A549 (cell line): ENCODE measurements at places on chromosomes 7 and 10. TPM values are rescaled to one million over a fixed set of nuclear protein-coding genes. Genes with fewer than 3 reads are reported as not detected.

DNA sequence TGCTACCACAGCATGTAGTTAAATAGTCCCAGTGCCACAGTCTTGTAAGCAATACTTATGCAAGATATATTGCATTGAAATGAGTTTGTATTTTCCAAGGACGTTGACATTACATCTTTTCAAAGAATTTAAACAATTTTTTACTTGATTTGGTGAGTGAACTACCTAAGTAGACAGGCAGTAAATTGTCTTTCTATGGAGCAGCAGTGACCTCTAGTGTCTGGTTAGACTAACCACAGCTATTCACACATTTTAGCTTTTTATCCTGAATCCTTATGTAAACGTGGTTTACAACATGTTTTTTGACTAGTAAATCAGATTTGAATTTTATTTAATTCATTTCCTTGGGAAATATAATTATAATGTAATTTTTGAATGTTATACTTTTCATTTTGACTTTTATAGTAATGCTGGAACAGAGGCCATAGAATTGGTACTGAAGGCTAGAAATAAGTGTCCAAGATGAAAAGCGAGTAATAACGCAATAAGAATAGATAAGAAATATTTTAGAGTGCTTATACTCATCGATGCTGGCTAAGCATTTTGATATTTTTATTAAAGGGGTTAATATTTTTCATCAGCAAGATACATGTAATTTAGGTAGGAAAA is 5.6 kb downstream of the LRRTM3 start:
- DNase-seq: peak; percentile 8

GFRA1 gene
- polyA plus RNA-seq: 9.5 to 15.2 TPM (median 13.2 TPM) in 3 replicates

DNA sequence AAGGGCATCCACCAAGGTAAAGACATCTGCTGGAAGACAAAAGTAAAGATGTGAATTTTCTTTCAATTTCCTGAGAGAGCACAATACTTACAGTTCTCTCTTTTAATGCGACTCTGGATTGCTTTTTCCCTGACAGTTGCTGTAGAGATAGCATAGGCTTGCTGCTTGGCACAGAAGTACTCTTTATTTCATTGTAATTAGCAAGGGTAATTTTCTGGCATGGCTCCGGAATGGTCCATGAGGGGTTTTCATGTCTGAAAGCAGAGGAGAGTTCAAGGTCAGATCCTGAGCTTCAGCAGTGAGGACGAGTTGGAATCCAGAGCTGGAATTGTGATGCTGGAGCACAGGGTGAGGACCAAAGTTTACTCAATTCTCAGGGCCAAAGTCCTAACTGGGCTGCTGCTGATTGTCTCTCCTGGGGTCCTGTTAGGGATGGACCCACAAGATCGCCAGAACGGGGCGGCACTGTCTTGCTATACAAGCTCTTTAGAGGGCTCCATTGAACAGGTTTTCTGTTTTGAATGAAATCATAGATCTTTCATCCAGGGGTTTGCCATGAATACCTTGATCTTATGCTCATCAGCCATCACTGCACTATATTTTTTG is 190.0 kb upstream of the MKI67 start:
- DNase-seq: no peak

DNA sequence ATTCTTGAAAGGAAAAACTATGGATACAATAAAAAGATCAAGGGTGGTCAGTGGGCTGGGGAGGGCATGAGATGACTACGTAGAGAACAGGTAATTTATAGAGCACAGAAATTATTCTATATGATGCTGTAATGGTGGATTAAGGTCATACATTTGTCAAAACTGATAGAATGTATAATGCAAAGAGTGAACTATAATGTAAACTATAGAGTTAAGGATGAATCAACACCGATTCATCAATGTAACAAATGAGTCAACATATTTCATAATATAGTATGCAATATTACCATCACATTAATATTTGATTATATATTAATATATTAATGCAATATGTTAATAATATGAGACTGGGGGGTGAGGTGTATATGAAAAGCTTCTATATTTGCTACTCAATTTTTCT is 555.6 kb upstream of the POT1 start:
- DNase-seq: no peak

- no peak for DNase-seq
These were observed 40.6 kb downstream of the NHLRC2 start for GRCh38 chr10:113895018-113895417.

- DNase-seq: no peak
These were observed 26.4 kb downstream of the BEND7 start for GRCh38 chr10:13502380-13502779.

DNA sequence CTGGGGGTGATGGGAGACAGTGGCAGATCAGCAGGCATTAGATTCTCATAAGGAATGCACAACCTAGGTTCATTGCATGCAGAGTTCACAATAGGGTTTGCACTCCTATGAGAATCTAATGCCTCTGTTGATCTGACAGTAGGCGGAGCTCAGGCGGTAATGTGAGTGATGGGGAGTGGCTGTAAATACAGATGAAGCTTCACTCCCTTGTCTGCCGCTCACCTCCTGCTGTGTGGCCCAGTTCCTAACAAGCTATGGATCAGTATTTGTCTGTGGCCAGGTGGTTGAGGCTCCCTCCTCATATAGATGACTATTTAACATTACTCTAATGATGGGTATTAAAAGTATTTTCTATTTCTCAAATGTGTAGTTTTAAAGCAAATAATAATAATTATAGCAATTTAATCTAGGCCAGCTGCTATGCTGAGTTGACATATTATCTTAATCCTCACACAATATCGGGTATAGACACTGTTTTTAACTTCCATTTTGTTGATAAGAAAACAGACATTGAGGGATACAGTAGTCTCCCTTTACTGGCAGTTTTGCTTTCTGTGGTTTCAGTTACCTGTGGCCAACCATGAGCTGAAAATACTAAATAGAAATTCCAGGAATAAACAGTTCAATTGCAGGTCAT is 39.9 kb downstream of the KIF20B start:
- DNase-seq: no peak

DNA sequence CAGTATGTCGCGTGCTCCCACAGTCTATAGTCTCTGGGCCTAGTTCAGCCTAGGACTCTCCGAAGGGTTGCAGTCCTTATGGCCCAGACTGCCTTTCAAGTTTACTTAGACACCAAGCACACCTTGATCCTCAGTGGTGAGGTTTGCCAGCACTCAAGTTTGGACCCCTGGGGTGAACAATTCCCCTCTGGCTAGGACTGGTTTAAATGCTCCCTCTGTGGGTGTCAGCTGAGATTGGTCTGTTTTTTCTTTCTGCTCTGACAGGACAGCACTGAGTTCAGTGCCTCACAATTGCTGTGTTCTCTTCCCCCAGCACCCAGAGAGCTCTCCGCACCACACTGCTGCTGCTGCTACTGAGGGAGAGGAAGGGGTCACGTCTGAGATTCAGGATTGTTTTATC is 31.9 kb upstream of the AGR3 start:
- DNase-seq: no peak

DNA sequence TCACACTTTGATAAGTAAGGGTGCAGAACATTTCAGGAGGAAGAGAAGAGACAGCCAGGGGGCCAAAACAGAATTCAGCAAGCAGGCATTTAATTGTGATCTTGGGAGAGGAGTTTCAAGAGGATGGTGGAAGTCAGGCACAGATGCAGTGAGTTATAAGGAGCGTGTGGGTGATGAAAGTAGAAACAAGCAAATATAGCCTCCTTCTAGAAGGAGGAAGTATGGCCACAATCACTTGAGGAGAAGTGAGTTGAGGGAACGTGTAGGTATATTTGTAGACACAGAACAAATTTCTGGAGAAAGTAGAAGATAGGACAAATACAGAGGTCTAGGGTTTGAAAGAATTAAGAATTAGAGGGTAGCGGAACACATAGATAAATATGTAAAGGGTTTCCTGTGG is 165.8 kb downstream of the CACNB2 start:
- DNase-seq: no peak

GIMAP6 gene
- polyA plus RNA-seq: not detected in 3 replicates

DNA sequence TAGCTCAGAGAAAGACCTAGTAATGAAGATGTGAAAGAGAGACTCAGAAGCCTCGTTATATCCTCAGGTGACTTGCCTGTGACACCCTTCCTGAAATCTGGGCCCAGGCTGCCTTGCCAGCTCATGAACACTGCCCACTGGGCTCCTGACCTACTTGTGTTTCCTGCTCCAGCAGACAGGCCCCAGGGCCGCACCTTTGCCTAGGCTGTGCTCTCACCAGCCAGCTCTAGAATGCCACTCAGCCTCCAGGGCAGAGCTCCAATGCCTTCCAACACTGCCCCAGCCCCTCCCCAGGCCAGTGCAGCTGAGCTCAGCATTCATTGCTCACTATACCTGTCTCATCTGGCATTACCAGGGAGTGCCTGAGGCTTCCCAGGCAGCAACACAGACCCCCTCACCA is 94.3 kb downstream of the DLG5 start:
- no peak for DNase-seq

DNA sequence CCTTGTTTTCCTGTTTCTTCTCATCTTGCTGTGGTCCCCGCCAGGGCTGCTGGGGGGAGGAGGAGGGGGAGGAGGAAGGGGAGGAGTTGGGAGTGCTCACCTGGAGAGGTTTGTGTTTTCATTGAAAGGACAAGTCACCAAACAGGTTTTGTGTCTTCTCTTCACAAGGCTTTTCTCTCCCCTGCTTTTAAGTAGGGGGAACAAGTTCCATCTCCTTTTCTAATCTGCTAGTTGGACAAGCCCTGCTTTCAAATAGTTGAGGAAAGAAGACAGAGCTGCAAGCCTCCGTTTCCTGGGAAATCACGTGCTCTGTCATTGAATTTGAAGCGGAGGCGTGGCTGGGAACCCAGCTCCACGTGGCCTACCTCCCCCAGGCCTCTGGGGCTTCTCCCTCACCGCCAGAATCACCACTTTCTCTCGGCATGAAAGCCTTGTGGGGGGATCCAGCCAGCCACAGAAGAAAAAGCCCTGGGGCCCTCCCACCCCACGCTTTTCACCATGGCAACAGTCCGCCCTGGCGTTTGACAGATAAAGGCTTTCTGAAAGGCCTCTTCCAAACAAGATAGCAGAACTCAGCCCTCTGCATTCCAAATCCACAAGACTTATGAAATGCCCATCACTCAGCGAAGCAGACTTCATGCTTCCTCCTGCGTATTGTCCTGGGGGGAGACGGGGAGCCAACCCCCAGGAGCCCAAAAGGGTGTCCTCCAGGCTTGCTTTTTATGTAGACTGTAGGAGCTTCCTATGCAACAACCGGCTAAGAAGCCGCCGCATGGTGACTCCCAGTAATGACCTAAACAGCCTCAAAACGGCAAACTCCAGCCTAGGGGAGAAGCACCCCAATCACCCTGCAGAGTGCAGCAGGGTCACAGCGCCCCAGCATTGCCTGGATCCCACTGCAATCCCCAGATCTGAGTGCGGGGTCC is 51.7 kb downstream of the PROSER2 start:
- DNase-seq: peak; percentile 65

PRLHR gene
- polyA plus RNA-seq: not detected in 3 replicates

GRCh38 chr7:108529341-108529740 is 3.4 kb upstream of the PNPLA8 start:
- no peak for DNase-seq

DNA sequence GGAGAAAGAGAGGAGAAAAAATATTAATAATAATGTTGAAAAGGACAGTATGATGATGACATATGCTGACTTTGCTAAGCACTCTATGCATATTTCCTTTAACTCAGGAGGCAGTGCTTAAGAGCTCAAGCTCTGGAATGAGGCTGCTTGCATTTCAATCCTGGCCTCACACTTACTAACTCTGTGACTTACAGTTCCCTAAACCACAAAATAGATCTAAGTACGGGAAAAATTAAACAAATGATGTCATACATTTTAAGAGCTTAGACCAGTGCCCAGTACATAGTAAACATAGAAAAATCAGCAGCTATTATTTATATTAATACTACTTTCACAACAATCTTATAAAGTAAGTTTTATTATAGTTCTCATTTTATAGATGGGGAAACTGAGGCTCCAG is 61.3 kb downstream of the GFRA1 start:
- DNase-seq: no peak

DNA sequence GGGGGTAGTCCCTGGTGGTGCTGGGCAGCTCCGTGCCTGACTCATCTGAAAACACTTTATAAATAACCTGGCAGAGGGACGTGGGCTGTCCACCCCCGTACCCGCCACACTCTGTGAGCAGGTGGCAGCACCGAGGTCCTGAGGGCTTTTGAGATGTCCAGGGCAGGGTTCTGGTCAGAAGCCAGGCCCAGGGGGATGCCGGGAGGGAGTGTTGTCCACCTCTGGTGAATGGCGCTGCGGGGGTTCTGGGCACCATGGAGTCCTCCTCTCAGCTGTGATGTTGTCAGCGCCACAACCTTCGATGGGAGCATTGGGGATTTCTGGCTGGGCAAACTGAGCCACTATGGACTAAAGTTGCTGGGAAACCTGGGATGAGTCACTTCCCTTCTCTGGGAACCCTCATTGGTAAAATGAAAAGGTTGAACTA is 27.4 kb upstream of the GOLGA7B start:
- no peak for DNase-seq

DNA sequence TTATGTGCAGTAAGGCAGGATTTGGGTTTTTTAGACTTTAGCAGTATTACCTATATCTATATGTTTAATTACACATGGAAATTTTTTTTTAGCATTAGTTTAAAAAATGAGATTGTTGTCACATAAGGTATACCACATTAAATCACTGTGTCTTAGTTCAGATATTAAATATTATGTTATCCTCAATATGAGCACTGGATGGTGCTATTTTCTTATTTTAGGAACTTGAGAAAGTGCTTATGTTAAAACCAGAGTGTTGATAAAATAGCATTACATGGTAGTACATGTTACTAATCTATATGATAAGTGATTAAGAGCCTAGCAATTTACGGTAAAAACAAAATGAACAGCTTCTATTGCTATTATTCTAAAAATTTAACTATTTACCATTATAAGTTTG is 28.8 kb downstream of the MIOS start:
- peak; percentile 23 for DNase-seq

DNA sequence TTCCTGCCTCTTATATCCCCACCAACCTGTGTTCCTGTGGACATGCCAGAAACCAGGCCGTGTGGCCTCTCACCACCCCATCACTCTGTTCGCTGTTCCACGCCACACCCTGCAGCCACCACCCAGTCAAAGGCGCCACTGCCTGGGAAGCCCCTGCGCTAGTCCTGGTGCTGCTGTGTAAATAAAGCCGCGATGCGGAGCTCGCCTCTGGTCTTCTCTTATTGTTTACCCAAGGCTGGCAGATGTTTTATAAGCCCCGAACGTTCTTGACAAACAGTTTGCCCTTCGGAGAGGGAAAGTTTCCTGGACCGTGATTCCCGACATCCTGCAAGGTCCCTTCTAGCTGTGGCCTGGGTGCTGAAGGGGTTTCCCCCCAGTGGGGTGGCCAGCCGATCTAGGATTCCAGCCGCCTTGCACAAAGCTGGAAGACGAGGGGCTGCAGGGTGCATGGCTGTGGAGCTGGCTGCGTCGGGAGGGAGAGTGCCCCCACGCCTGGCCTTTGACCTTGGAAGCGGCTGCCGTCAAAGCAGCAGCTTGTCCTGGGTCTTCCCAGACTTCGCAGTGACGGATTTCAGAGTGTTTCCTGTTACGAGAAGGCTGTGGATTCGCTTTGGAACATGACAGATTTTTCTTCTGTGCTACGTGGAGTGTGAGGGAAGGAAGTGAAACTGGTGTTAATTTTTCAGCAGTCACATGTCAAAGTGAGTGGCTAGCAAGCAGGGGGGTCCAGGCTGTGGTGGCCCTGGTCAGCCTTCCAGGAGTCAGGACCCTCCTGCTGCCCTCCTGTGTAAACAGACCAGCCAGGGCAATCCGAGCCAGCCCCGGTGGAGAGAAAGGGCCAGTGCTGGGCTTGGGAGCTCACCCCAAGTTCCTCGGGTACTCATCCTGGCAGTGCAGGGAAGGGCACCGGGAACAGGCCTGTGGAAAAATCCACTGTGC is 61.6 kb downstream of the LHPP start:
- peak; percentile 33 for DNase-seq

ACHE gene
- 0.62 to 0.92 TPM (median 0.69 TPM) in 3 replicates for polyA plus RNA-seq

GRCh38 chr7:43843296-43843695 is 26.0 kb downstream of the MRPS24 start:
- no peak for DNase-seq
